Psoas muscle (tissue), 8 donors: ENCODE measurements at places on chromosomes 1 and 21. TPM values are rescaled to one million over a fixed set of nuclear protein-coding genes. Genes with fewer than 3 reads are reported as not detected.

DNA sequence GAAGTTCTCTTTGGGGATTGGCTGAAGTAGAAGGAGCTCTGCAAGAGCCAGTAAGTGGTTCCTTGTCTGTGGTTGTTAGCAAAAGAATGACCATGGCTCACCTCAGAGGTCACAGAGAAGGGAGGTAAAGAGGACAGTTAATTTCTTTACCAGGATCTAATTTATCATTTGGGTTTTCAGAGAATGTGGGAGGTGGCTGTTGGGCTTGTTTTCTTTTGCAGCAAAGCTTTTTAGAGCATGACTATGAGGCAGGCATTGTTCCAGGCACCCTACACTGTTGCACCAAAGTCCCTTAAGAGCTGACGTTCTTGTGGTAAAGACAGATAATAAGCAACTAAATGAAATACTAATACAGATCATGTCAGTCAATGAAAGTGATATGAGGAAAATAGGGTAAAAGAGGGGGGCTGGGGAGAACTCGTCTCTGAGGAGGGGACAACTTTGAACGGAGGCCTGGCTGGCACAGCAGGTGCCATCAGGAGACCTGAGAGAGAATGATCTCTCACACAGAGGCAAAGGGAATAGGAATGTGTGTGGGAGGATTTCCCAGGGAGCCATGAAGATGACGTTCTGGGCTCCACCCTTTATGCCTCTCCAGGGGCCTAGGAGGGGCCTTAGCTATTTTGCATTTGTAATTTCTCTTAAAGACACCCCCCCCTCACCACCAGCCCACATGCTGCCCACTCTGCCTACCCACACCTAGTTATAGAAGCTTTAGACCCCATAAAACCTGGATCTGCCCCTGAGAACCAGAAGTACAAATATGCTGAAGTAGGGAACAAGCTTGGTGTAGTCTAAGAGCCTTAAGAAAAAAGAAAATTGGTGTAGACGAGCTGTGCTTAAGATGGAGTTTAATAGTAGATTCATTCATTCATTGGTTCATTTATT, 177.5 kb downstream of the ROR1 start:
- H3K27me3 ChIP-seq = no peaks in the 10 kb centered on the region
- H3K27ac ChIP-seq = no peak overlapping the region
- H3K36me3 ChIP-seq = no peaks in the 10 kb centered on the region
- no peak for DNase-seq
- H3K4me1 ChIP-seq = peaks cover 11% of the 10 kb centered on the region

GRCh38 chr1:164779376-164779775, 220.4 kb downstream of the PBX1 start:
- H3K4me3 ChIP-seq = no peak overlapping the region
- no peak for DNase-seq
- no peaks in the 10 kb centered on the region for H3K36me3 ChIP-seq
- peak overlapping the region; percentile 84 for H3K27ac ChIP-seq

GRCh38 chr1:52603630-52604029, 1.5 kb downstream of the GPX7 start:
- peak overlapping the region; percentile 94 for H3K27ac ChIP-seq
- H3K4me3 ChIP-seq = peak overlapping the region; percentile 68
- peaks cover 23% of the 10 kb centered on the region for H3K36me3 ChIP-seq
- no peak for DNase-seq
- peaks cover 47% of the 10 kb centered on the region for H3K4me1 ChIP-seq
- no peaks in the 10 kb centered on the region for H3K27me3 ChIP-seq

DNA sequence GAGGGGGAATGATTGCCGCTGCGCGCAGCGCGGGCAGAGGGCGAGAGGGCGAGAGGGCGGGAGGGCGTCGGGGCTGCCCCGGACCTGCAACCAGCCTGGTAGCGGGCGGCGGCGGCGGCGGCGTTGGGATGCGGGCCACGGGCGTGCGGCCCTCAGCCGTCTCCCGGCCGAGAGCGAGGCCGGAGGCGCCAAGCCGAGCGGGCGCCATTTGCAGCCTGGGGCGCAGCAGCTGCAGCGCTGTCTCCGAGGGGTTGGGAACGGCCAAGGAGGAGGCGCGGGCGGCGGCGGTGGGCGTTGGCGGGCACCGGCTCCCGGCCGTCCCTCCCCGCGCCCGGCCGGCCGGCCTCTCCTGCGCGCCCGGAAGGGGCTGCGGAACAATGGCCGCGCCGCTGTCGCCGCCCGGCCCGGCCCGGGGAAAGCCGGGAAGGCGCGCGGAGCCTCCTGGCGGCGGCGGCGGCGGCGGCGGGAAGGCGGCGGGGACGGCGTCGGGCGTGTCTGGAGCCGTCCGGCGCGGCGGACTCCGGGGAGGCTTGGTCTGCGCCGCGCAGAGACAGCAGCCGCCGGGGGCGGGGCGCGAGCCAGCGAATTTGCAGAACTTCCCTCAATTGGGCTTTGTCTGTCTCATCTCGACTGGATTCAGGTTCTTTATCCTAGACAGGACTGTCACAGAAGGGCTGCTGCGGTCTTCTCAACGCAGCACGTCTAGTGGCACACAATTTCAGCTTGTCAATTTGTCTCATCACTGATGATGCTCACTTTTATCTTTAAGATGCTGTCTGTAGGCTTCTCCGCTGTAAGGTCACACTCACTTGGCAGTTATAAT, 35.7 kb downstream of the ZBTB8B start:
- H3K36me3 ChIP-seq = no peaks in the 10 kb centered on the region
- H3K4me3 ChIP-seq = peak overlapping the region; percentile 87
- H3K27me3 ChIP-seq = no peaks in the 10 kb centered on the region
- H3K4me1 ChIP-seq = peaks cover 11% of the 10 kb centered on the region
- peak overlapping the region; percentile 90 for H3K27ac ChIP-seq
- DNase-seq = peak; percentile 79

DNA sequence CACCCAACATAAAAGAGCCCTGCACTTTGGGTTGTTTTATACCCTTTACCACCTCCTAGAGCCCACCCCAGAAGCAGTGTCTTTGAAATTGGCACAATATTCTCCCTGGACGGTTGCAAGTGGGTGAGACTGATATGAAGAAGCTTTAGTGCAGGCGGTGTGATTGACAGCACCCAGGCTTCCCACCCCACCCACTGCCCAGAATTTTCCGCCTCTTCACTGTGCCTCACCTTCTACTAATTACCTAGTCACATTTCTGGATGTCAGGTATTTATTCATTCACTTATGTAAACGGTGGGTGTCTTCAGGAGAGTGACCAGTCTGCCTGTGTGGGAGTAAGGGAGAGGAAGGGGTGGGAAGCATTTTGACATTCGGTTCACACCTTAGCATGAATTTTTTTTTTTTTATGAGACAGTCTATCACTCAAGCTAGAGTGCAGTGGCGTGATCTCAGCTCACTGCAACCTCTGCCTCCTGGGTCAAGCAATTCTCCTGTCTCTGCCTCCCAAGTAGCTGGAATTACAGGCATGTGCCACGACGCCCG, 1.7 kb upstream of the FAM89A start:
- no peak for DNase-seq
- no peak overlapping the region for H3K4me3 ChIP-seq
- no peaks in the 10 kb centered on the region for H3K4me1 ChIP-seq
- no peaks in the 10 kb centered on the region for H3K36me3 ChIP-seq

The GTF2B gene
- 11.8 TPM for total RNA-seq

The NPR1 gene
- total RNA-seq = 7.0 TPM

The XKR8 gene
- total RNA-seq = 3.9 TPM
